ENCODE measurements at places on chromosomes 3 and 15.

GRCh38 chr3:129602309-129602708 is 4.2 kb downstream of the PLXND1 start:
- DNase-seq, result no peak

DNA sequence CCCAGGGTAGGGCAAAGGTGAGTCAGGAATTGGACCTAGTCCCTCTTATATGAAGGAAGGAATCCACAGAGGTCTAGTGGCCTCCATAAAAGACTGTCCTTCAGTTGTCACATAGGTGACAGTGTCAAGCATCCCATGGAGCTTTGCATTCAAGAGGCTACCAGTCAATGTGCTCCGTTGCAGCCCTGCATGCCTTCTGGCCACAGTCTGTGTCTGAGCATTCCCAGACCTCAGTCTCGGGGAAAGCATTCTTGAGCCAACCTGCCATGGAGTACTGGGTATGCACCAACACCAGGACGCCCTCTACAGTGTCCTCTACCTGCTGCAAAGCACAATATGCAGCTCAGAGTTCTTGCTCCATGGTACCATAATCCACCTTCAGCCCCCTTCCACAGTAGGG is 46.7 kb upstream of the VGLL3 start:
- no peak for DNase-seq

DNA sequence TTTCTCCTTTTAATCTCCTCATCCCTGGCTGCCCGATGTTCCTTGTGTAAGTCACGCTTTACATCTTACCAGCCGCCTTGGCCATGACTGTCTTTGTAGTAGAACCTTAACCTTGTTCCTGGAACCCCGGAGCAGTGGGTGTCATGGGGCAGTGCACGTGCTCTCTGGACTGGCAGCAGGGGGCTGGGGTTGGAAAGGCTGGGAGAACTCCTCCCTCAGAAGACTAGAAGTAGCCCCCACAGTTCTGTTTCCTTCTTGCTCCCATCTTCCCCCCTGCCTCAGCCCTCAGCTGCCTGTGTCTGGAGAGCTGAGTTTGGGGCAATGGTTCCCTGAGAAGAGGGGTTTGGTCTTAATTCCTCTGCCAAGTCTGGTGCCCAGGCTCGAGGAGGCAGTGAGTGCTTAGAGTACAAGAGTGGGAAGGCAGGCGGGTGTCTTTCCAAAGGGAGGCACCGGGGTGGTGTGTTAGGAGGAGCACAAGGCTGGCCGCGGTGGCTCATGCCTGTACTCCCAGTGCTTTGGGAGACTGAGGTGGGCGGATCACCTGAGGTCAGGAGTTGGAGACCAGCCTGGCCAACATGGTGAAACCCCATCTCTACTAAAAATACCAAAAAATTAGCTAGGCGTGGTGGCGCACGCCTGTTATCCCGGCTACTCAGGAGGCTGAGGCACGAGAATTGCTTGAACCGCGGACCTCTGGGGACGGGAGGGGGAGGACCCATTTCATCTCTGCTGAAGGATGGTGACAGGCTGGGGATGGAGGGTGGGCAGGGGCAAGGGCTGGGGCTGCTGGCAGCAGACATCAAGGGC is 100.4 kb downstream of the VGLL4 start:
- no peak for DNase-seq

DNA sequence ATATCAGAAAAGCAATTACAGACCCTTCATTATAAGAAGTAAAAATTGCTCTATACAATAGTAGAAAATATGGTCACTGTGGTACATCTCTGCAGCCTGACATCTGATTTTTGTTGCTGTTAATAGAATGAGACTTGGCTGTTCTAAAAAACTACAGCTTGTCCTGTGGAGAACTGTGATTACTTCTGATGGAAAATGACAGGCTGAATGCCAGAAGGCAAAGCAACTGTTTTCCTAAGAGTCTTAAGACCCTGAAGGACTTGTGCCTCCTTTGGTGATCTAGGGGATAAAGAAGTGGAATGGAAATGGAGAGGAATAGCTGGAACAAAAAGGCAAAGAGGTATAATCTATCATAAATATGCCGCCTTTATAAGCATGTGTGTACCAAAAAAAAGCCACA is 314.8 kb downstream of the BCHE start:
- no peak for DNase-seq

DNA sequence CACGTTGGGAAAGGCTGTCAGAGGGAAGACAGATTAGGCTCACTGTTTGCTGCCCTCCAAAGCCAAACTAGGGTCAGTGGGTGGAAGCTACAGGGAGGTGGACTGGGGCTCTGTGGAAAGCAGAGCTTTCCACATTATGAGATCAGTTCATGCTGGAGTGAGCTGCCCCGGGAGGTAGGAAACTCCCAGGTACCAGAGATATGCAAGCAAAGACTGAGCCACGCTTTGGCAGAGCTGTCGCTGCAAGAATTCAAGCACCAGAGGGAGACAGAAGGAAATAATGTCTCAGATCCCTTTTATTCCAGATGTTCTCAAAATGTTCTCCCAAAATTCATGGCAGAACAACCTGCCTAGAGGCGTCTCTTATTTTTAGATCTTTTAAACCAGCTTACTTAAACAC is 286.6 kb downstream of the WDR72 start:
- no peak for DNase-seq
